ENCODE measurements at places on chromosomes 6 and 20.

DNA sequence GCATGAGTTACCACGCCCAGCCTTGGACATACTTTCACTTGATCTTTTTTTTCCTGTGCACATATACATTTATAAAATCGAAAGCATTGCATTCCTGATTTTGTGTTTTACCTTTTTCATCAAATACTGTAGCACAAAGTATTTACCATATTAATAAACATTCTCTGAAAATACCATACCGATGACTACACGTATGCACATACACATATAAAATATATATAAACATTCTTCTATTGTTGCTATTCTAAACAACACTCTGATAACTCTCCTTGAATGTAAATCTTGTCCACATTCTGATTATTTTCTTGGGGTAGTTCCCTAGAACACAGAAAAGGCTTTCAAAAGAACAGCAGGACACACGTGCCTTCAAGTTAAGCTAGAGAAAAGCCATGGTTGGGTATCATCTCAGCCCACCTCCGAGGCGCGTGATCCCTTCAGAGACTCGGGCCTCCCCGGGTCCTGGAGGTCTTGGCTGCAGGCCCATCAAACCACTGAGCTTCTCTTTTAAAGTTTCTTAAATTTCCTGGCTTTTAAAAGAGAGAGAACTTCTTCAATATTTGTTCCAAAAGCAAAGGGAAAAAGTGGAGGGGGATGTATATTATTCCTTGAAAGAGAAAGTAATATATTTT, 198.1 kb downstream of the MYLK4 start:
- DNase-seq, result no peak

GRCh38 chr6:17505767-17506280, 94.3 kb upstream of the FAM8A1 start:
- no peak for DNase-seq

- DNase-seq, result no peak
Observed at GRCh38 chr6:36120539-36120938, 9.8 kb upstream of the MAPK13 start.

GRCh38 chr6:80607811-80608391, 501.4 kb downstream of the BCKDHB start:
- no peak for DNase-seq

GRCh38 chr6:62393608-62394007, 107.6 kb upstream of the KHDRBS2 start:
- DNase-seq, result no peak

- DNase-seq, result no peak
Observed at GRCh38 chr6:102068349-102068929, 674.9 kb downstream of the GRIK2 start.

- no peak for DNase-seq
Observed at GRCh38 chr20:9160757-9161156, 91.9 kb downstream of the PLCB4 start.

GRCh38 chr20:15927893-15928650, 645.2 kb downstream of the KIF16B start:
- DNase-seq, result no peak

DNA sequence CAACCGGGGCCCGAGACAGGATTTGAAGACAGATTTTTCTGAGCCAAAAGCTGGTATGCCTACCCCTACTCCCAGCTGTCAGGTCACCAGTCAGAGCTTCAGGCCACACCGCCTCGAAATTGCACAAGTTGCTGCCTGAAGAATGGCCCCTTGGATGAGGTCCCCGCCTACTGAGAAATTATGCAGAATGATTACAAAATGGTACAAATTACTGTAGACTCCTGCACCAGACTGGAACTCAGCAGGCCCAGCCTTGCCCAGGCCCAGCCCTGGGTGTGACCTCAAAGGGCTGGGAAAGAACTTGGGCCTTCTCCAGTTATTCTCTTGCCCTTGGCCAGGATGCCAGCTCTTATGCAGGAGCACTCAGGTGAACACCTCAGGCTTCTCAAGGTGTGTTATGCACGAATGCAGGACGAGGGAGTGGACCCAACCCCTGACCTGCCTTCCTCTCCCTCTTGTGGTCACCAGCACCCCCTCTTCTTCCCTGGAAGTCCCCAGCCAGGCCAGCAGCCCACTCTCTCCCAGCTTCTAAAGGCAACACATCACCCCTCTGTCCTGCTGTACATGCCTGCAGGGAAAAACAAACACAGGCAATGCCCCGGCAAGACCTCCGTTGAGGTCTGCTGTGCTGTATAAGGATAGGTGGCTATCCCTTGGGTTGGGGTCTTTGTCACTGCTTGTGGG, 88.7 kb upstream of the NAA20 start:
- no peak for DNase-seq

DNA sequence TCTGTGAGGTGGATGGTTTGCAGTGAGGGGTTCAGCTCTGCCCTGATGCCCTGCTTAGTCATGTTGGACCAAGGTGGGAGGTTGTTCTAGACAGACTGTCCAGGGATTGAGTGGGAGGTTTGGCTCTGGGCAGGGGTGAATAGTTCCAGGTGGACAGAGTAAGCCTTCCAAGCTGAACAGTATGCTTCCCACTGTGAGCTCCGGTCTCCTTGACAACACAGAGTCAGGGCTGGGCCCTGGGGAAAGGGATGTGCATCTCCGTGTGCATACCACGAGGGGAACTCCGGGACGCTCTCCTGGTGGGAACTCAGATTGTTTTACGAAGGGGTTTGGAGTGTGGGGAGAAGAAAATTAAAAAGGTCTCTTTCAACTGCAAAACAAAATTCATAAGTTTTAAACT, 174.7 kb downstream of the DHX35 start:
- no peak for DNase-seq

DNA sequence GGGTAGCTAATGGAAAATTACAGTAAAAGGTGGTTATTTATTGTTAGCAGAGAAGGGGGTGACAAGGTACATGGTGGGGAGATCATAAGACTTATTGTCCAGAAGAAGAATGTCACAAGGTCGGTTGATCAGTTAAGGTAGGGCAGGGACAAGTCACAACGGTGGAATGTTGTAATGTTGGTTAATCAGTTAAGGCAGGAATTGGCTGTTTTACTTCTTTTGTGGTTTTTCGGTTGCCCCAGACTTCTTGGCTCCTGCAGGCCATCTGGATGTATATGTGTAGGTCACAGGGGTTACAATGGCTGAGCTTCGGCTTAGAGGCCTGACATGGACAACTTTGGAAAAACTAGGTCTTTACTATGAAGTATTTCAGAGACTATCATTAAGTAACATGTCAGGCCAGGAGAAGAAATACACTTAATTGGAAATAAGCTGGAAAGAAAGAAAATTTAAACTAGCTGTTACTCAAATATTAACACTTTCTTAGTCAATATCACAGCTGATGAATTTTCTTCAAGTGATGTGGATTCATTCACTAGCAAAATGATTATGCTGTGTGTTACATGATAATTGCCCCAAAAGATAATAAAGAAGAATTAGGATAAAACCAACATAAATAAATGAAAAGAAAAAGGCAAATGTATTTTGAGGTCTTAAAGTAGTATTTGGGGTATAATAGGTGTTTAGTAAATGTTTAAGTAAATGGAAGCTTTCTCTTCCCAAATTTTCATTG, 4.4 kb downstream of the AIG1 start:
- DNase-seq, result no peak

DNA sequence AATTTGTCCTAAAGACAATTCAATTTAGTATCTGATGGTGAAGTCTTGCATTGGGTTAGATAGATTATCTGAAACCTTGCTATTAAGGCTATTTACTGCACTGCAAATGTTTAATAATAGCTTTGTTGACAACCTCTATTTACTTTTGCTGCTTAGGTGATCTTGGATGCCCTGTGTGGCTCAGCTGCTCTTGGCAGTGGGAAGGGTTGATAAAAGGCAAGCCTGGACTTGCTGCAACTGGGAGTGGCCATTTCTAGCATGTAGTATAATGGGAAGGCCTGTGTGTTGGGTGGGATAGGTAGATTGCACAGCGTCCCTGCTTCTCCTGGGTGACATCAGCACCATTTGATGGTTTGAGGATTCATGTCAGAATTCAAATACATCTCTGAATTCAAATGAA, 49.1 kb downstream of the ARMC2 start:
- no peak for DNase-seq

DNA sequence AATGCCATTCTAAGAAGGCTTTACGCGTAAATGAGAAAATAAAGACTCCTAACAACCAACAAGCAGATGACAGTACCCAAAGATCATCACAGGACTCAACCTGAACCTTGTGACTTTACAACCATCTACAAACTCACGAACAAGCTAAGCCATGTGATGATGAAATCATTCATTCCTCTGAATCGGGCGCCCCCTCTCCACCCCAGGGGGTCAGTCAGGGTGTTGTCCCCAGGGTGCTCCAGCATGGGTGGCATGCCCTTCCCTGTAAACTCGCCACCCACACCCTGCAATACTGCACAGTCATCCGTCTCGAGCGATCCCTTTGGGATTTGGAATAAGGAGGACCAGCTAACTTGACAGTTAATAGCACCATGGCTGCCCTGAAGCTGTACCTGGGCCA, 12.6 kb downstream of the SERPINB6 start:
- DNase-seq, result no peak

DNA sequence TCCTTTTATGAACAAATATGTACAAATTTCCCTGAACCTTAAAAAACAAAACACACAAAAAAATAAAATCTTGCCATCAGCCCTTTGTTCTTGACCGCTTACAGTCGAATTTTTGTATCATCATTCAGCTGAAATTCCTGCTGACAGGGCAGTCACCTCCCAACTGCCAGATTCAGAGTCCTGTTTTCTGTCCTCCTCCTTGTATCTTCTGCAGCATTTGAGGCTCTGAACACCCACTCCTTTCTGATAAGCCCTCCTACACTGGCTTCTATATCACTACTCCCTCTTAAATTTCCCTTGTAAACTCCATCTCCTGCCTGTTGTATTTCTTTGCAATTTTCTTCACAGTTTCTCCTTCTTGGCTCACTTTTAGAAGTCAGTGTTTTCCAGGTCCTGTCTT, 77.8 kb upstream of the CCN6 start:
- no peak for DNase-seq

DNA sequence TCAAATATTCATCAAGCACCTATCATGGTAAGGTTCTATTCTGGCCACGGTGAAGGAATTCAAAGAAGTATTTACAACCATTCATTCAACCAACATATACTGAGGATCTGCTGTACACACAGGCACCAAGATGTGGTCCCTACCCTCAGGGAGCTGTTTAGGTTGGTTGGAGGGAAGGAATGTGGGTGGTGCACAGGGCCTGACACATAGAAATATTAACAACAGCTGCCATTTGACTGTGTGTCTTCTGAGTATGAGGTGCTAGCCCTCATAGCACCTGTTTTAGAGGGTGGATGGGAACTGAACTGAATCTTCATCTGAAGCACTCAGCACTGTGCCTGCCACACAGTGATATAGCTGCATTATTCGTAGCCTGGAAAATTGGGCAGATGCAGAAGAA, 7.3 kb downstream of the SNPH start:
- DNase-seq, result no peak
